ENCODE measurements at places on chromosomes 2 and 18. TPM values are rescaled to one million over a fixed set of nuclear protein-coding genes. Genes with fewer than 3 reads are reported as not detected.

The HK2 gene
- polyA plus RNA-seq: 0.21 TPM

The NAT8 gene
- polyA plus RNA-seq: 8.3 TPM

The KCNF1 gene
- not detected for polyA plus RNA-seq

The C2orf78 gene
- polyA plus RNA-seq: not detected

The ANKRD62 gene
- polyA plus RNA-seq: not detected

The HRH4 gene
- not detected for polyA plus RNA-seq

The TCF7L1 gene
- polyA plus RNA-seq: 6.0 TPM

The FEV gene
- not detected for polyA plus RNA-seq

The LINC00305 gene
- not detected for polyA plus RNA-seq

The ARHGAP28 gene
- polyA plus RNA-seq: 0.38 TPM

The ARHGEF4 gene
- 0.08 TPM for polyA plus RNA-seq

The KCNK3 gene
- polyA plus RNA-seq: 0.78 TPM

The CSRNP3 gene
- 0.18 TPM for polyA plus RNA-seq
